HT-29 (cell line): ENCODE measurements at places on chromosomes 6 and 20. TPM values are rescaled to one million over a fixed set of nuclear protein-coding genes. Genes with fewer than 3 reads are reported as not detected.

DNA sequence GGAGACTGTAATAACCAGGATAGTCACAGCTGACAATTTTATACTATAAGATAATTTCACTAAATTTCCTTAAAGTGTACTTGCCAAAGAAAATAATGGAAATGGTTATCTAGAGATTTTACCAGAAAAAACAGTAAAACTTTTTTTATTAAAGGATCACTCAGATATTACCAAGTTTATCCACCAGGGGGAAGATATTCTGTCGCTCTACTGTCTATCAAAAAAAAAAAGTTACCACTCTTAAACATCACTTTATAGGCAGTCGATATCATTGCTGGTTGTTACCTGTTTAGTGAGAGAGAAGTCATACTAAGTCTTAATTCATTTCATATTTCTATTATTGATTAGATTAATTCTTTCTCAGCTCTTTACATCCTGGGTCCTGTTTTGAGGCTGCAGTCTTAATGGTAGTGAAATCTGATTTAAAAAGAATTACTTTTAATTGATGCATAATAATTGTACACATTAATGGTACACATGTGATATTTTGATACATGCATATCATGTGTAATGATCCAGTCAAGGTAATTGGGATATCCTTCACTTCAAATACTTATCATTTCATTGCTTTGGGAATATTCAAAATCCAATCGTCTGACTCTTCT is 18.9 kb downstream of the L3MBTL3 start:
- peak; percentile 31 for DNase-seq

GMPR gene
- total RNA-seq, result 0.08 and 0.55 TPM in 2 replicates

GRCh38 chr6:121521164-121521555 is 85.7 kb downstream of the GJA1 start:
- no peak for DNase-seq

- peak; percentile 47 for DNase-seq
Measured at GRCh38 chr20:39429726-39430125, 467.6 kb downstream of the DHX35 start.

- DNase-seq, result no peak
Measured at GRCh38 chr20:35826397-35826998, 54.7 kb downstream of the PHF20 start.
